ENCODE measurements at places on chromosomes 7 and 10.

DNA sequence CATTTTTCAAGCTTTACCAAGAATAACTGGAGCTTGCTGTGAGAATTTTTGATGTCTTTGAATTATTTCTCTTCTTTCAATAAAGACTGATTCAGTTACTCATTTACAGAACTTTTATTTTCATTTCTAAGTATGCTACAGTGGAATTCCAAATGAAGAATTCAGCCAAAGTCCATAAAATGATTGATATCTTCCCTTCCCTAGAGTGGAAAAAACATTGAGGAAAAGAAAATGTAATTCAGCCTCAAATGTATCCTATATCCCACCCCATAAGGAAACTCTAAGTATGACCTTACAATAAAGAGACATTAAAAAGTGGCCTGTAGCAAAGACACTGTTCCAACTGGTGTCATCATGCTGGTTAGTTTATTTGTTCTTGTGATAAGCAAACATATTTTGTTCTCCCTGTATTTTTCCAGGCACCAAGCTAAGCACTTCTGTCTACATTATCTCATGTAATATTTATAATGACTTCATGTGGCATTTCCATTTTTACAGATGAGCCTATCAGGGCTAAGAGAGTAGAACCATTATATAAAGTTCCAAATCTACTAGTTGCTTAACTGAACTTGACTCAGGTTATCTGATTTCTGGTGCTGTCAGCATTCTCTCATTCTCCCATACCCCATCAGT lies 450.4 kb downstream of the NEBL start:
- no peak for DNase-seq

- no peak for DNase-seq
Observed at GRCh38 chr10:52027055-52027705, 286.9 kb upstream of the DKK1 start.

- peak; percentile 18 for DNase-seq
Observed at GRCh38 chr10:35089611-35090161, 455 bp downstream of the CUL2 start.

GRCh38 chr7:42193471-42194129 lies 43.4 kb downstream of the GLI3 start:
- no peak for DNase-seq

DNA sequence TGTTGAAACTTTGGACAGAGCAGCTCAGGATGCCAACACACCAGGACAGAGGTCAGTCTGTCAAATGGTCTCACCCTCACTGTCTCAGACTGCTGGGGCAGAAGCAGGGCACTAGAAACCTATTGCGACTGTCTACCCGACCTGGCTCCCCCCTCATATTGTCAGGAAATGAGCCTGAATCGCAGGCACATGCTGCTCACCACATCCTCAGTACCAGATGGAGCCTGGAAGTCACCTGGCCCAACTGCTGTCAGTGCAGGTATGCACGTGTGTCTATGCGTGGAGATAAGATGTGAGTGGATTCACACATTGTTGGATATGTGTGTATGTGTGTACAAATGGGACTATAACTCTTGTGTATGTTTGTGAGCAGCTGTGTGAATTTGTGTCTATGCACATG lies 3.2 kb upstream of the CDHR1 start:
- no peak for DNase-seq

- DNase-seq = no peak
Observed at GRCh38 chr7:109259151-109259550, 689.5 kb downstream of the DNAJB9 start.

GRCh38 chr7:26159243-26159642 lies 7.2 kb downstream of the NFE2L3 start:
- DNase-seq = no peak

- DNase-seq = peak; percentile 45
Observed at GRCh38 chr10:118238573-118239235, 103.4 kb downstream of the FAM204A start.

DNA sequence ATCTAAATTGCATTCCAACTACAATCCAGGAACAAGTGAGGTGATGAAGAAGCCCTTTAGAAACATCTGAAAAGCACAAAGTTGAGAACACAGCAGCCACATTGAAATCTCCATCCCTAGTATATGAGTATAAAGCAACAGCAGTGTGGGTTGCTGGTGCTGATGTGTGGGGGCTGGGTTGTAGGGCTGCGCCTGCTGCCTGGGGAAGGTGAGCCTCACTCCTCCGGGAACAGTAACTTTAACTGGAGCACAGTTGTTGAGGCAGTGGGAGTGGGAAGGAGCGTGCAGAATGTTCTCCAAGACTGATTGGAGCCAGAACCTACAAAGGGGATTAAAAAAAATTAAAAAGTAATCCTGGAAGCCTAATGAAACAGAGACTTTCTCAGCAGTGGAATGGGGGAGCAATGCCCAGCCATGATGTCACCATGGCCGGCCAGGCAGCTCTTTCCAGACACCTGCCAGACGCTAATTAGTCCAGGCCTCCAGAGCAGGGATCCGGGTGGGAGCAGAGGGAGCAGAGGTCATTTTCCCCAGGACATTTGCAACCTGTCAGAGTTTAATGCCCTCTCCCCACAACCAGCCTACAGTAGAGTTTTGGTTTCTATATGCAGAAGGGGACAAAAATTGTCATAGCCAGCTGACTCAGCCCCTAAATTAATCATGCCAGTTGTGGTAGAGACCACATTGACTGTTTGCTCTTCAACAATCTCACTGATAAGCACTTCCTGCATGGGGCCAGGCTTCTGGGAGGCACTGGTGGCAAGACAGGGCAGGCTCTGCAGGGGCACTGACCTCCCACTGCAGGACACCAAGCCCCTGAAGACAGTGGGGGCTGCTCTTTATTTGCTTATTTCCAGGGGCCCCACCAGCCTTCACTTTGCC lies 133.0 kb upstream of the ZNF32 start:
- no peak for DNase-seq

GRCh38 chr7:28520074-28521015 lies 108.0 kb downstream of the CREB5 start:
- no peak for DNase-seq

- no peak for DNase-seq
Observed at GRCh38 chr10:80700760-80701444, 163.2 kb downstream of the SH2D4B start.

DNA sequence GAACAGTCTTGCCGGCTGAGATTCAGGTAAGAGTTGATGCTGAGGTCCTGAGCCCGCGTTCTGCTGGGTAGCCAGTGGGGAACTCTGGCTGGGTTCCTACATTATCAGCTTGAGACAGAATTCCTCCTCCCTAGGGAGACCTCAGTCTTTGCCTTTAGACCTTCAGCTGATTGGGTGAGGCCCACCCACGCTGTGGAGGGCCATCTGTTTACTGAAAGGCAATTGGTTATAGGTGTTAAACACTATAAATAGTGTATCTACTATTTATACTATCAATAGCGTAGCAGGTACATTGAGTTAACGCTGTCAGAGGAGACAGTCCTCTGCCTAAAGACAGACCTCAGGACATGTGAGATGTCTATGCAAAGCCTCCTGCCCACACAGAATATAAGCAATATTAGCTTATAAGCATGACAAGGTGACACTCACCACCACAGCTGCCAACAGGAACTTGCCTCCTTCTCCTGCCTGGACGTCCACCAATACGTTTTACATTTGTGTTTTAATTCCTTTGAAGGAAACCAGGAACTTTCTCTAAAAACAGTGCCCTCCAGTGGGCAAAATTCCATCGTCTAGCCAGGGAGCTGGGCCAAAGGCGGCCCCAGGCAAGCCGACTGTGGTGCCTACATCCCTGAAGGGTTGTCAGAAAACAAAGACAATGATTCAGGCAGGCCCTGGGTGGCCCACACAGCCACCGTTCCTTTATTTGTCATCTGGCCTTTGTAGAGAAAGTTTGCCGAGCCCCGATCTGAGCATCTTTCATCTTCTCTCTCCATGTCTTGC lies 58.8 kb downstream of the INSIG1 start:
- DNase-seq = peak; percentile 47

- no peak for DNase-seq
Observed at GRCh38 chr7:21412957-21413356, 14.9 kb upstream of the SP4 start.

All from MCF 10A (cell line).